HS-5 (cell line): ENCODE measurements at places on chromosomes 3 and 15.

- no peak for DNase-seq
Measured at GRCh38 chr15:51234176-51234927, 104.0 kb downstream of the CYP19A1 start.

DNA sequence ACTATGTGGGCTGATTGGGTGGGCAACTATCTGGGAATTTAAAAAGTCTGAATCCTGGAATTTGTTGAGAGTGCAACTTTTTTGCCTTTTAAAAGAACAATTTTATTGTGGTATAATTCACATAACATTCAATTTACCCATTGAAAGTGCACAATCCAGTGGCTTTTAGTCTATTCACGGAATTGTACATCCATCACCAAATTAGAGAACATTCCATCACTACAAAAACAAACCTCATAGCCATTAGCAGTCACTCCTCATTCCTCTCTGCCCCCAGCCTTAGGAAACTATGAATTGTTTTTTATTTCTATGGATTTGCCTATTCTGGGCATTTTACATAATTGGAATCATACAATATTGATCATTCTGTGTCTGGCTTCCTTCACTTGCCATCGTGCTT, 101.8 kb upstream of the ALDH1A3 start:
- no peak for DNase-seq

GRCh38 chr15:65081758-65082157, 5.2 kb downstream of the KBTBD13 start:
- no peak for DNase-seq

DNA sequence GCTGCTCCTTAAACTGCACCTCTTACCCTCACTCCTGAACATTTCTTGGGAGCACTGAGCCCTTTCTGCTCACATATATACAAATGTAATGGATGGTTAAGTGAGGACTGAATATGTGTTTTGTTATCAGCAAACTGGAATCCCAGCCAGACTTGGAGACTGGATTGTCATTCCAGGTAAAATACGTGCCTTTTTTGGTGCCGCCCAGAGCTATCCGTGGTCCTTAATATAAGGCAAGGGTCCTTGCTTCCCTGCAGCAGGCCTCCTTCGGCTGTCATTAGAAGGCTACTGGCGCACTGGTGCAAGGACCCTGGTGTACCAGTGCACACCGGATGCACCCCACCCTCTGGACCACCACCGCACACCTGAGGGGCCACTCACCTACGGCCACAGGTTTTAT, 1.1 kb upstream of the GABRB3 start:
- DNase-seq, result no peak

DNA sequence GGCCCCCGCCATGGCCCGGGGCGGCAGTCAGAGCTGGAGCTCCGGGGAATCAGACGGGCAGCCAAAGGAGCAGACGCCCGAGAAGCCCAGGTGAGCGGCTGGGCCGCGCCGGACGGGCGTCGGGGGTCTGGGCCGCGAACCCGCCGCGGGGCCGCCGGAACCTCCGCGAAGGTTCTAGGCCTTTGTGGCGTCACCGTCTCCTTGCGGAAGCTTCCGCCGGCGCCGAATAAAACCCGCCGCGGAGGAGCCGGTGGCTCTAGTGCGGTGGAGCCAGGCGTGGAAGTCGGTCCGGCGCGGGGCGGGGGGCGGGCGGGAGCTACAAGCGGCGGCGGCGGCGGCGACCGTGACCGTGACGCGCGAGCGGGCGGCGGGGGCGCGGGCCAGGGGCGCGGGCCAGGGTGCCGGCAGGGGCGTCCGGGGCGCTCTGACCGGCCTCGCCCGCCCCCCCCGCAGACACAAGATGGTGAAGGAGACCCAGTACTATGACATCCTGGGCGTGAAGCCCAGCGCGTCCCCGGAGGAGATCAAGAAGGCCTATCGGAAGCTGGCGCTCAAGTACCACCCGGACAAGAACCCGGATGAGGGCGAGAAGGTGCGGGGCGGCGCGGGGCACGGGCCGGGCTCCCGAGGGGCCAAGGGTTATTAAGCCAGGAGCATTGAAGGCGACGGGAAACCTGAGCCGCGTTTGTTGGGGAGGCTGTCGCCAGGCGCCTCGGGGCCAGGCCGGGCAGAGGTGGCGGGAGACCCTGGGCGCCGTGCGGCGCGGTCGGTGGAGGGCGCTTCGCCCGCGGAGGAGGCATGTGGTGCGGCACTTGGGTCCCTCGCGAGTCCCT, at the start of gene DNAJA4:
Gene DNAJA4 (plus strand): TSS at position 259 of the 833 bp plus-strand sequence. CDS start 202 bp downstream, at position 461.
- DNase-seq, result no peak

DNA sequence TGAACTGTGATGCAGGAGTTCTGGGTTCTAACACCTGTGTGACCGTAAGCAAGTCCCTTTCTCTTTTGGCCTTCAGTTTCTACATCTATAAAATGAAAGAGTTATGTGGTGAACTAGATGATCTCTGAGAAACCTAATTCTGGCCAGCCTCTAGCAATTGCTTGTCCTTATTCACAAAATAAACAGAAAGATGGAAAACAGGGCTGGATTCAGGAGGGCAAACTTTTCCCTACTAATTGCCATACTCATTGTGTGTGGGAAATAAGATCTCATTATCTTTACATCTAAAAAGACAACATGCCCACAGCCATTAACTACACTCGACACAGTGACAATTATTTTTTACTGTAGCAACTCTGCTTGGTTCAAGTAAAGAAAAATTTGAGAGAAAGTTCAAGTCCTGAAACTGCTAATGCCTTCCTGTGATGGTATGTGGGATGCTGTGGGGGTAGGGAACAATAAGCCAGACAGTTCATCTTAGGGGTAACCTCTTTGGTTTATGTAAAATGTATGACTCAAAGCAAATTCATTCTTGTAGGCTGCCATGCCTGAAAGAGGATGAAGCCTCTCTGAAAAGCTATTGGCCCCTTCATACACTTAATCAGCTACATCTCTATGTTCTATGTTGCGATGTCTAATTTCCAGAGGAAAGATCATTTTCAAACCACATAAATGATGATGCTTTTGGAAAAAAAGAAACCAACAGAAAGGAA, 177.6 kb upstream of the BCL6 start:
- peak; percentile 39 for DNase-seq
